ENCODE measurements at places on chromosomes 3 and 15. TPM values are rescaled to one million over a fixed set of nuclear protein-coding genes. Genes with fewer than 3 reads are reported as not detected.

- no peak overlapping the region for H3K4me3 ChIP-seq
- H3K4me1 ChIP-seq = no peaks in the 10 kb centered on the region
- H3K36me3 ChIP-seq = peaks cover 4% of the 10 kb centered on the region
- no peak overlapping the region for H3K27ac ChIP-seq
Measured at GRCh38 chr15:89163271-89164055, 57.9 kb downstream of the RLBP1 start.

DNA sequence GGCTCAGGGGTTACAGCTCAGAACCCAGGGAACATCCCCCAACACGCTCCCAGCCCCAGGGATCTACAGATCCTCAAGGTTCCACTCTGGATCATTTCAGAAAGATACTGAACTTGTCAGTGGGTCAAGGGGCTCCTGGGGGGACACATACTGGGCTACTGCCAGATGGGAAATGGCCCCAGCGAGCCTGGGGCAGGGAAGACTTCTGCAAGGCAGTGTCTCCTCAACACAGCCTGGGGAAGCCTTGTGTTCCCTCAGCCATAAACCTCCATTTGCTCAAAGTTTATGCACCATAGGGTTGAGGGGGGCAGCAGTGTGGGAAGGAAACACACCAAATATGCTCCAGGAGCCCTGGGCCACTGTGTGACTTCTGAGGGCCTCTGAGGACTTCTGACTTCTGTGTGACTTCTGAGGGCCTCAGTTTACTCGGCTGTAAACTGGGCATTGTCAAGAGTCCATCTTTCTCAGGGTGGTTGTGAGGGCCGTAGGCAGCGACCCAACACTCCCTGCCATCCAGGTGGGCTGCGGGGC lies 58.4 kb downstream of the IQSEC1 start:
- H3K27me3 ChIP-seq = no peaks in the 10 kb centered on the region
- peak overlapping the region; percentile 88 for H3K4me3 ChIP-seq
- peak overlapping the region; percentile 100 for H3K27ac ChIP-seq
- peaks cover 55% of the 10 kb centered on the region for H3K4me1 ChIP-seq
- DNase-seq = no peak
- H3K36me3 ChIP-seq = peaks cover 2% of the 10 kb centered on the region

Gene IGSF11
- 0.41 TPM for total RNA-seq

- no peaks in the 10 kb centered on the region for H3K27me3 ChIP-seq
- H3K27ac ChIP-seq = no peak overlapping the region
- H3K4me3 ChIP-seq = no peak overlapping the region
- no peaks in the 10 kb centered on the region for H3K4me1 ChIP-seq
- H3K36me3 ChIP-seq = no peaks in the 10 kb centered on the region
Measured at GRCh38 chr3:155745795-155746550, 1.1 kb upstream of the PLCH1 start.

- no peaks in the 10 kb centered on the region for H3K36me3 ChIP-seq
- no peak for DNase-seq
- no peak overlapping the region for H3K27ac ChIP-seq
- H3K4me3 ChIP-seq = no peak overlapping the region
- no peaks in the 10 kb centered on the region for H3K27me3 ChIP-seq
- no peaks in the 10 kb centered on the region for H3K4me1 ChIP-seq
Measured at GRCh38 chr3:124597979-124598378, 132.3 kb upstream of the UMPS start.

GRCh38 chr3:146247911-146248310 lies 3.0 kb downstream of the PLSCR4 start:
- H3K27ac ChIP-seq = no peak overlapping the region
- H3K4me1 ChIP-seq = no peaks in the 10 kb centered on the region
- DNase-seq = no peak
- no peak overlapping the region for H3K4me3 ChIP-seq
- no peaks in the 10 kb centered on the region for H3K27me3 ChIP-seq
- no peaks in the 10 kb centered on the region for H3K36me3 ChIP-seq

- DNase-seq = no peak
- peaks cover 70% of the 10 kb centered on the region for H3K36me3 ChIP-seq
- H3K4me3 ChIP-seq = no peak overlapping the region
- H3K27me3 ChIP-seq = no peaks in the 10 kb centered on the region
- no peak overlapping the region for H3K27ac ChIP-seq
Measured at GRCh38 chr3:66401675-66402491, 98.9 kb downstream of the LRIG1 start.

DNA sequence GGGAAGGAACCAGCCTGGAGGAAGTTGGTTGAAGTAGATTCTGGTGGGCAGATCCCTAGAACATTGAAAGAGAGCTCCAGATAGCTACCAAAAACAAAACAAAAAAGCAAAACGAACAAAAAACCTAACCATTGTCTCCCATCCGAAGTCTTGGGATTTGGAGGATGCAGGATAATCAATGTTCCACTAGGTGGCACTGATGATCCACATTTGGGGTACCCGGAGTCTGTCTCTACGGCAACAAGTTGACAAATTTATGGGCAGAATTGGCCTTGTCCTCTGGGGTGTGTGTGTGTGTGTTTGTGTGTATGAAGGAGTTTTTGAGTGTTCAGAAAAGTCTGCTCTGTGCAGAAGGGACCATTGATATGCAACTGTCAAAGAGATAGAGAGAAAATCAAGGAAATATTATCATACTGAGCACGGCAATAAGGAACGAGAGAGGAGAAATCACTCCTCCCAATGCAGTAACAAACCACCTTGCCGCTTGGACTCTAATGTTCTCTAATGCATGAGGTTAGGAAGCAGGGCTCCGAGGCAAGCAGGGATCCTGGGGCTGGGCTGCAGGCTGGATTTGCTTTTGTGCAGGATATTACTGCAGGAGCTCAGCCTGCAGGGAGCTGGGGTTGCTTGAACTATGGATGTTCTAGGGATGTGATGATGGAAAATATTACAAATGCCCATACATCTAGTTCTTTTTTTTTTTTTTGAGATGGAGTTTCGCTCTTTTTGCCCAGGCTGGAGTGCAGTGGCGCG lies 59.8 kb upstream of the KLHL25 start:
- peak; percentile 50 for DNase-seq
- no peaks in the 10 kb centered on the region for H3K4me1 ChIP-seq
- peaks cover 2% of the 10 kb centered on the region for H3K27me3 ChIP-seq
- H3K4me3 ChIP-seq = no peak overlapping the region
- no peaks in the 10 kb centered on the region for H3K36me3 ChIP-seq
- H3K27ac ChIP-seq = no peak overlapping the region

DNA sequence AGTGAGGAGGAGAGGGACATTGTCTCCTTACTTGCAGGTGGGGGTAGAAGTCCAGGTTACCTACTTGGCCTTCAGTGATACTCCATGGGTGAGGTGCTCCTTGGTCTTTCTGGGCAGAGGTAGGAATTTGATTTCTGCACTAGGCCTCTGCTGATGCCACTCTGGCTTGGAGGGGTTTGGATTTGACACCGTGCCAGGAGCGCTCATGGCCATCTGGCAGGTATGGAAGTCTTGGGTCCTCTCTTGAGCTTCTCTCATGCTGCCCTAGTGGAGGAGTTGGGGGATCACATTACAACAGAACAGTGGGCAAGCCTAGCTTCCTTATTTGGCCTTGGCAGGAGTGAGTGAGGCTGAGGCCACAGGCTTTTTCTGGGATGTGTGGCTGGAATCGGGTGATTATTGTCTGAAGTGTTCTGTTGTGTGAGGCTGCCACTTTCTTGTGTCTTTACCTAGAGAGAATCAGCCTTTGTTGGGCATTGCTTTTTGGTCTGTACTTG lies 525.0 kb downstream of the GABRG3 start:
- H3K4me3 ChIP-seq = no peak overlapping the region
- DNase-seq = no peak
- no peaks in the 10 kb centered on the region for H3K4me1 ChIP-seq
- H3K27me3 ChIP-seq = no peaks in the 10 kb centered on the region
- H3K36me3 ChIP-seq = no peaks in the 10 kb centered on the region

DNA sequence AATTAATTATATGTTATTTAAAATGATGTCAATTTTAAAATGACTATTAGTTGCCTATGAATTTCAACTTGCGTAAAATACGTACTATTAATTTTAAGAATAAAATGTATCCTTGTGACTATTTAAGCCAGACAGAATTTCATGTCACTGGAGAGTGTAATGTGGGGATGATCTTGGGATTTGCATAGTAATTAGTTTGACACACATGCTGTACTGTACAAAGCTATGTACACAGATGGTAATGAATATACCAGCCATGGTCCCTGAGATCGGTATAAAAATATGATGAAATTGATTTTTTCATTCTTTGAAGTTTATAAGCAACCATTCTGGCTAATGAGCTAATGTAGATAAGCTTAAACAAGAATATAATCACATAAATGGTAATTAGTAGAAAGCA lies 134.4 kb upstream of the ROBO1 start:
- no peak overlapping the region for H3K4me3 ChIP-seq
- DNase-seq = no peak
- H3K27ac ChIP-seq = no peak overlapping the region
- H3K4me1 ChIP-seq = no peaks in the 10 kb centered on the region
- H3K36me3 ChIP-seq = no peaks in the 10 kb centered on the region

Gene QRICH1
- total RNA-seq = 142 TPM

Gene SEC22A
- 20.5 TPM for total RNA-seq
